ENCODE measurements at places on chromosomes 1 and 21.

DNA sequence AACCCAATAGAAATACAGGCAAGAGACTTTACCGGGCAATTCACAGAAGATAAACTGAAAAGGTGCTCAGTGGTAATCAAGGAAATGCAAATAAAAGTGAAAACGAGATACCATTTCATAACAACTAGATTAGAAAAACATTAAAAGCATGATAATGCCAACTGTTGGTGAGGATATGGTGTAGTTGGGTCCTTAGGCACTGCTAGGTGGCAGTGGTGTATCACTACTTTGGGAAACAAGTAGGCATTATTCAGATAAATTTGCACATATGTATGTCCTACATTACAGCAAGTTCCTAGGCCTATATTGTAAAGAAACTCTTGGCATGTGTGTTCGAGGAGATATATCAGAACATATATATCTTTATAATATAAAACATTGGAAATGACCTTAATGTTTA is 31.0 kb downstream of the AZIN2 start:
- DNase-seq = no peak

DNA sequence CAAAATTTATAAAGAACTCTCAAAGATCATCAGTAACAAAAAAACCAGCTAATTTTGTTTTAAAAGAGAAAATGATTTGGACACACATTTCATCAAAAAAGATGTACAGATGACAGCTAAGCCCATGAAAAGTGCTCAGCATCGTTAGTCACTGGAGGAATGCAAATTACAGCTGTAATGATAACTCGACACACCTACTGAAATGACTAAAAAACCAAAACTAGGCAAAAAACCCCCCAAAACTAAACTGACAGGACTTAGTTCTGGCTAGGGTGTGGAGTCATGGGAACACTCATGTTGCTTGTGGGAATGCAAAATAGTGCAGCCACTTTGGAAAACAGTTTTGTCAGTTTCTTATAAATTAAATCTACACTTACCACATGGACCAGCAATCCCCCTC is 59.5 kb downstream of the CNIH3 start:
- DNase-seq = no peak

DNA sequence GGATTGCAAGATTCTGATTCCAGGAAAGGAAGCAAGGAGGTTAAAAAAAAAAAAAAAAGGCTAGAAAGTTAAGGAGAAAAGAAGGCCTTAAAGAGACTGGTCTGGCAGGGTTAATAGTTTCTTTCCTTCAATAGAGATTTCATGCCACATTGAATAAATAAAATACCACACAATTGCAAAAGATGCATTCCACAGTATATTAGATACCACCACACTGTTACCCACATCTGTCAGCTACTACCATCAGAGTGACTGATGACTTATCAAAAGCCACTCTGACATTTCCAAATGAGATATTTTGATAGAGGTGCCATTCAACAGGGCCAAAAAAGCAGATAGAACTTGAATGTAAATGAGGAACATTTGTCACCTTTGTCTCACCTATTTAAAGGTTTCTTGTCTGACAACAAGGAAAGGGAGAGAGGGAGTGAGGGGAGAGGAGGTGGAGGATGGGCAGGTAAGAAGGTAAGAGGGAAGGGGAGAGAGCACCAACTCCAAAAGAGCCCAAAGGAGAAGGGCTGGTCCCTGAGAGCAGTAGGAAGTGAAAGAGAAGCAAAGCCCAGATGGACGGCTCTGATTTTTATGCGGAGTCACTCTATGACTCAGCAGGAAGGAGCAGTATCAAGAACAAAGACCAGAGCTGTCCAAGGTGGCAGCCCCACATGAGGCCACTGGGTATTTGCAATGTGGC is 38.3 kb downstream of the LRRN2 start:
- no peak for DNase-seq

DNA sequence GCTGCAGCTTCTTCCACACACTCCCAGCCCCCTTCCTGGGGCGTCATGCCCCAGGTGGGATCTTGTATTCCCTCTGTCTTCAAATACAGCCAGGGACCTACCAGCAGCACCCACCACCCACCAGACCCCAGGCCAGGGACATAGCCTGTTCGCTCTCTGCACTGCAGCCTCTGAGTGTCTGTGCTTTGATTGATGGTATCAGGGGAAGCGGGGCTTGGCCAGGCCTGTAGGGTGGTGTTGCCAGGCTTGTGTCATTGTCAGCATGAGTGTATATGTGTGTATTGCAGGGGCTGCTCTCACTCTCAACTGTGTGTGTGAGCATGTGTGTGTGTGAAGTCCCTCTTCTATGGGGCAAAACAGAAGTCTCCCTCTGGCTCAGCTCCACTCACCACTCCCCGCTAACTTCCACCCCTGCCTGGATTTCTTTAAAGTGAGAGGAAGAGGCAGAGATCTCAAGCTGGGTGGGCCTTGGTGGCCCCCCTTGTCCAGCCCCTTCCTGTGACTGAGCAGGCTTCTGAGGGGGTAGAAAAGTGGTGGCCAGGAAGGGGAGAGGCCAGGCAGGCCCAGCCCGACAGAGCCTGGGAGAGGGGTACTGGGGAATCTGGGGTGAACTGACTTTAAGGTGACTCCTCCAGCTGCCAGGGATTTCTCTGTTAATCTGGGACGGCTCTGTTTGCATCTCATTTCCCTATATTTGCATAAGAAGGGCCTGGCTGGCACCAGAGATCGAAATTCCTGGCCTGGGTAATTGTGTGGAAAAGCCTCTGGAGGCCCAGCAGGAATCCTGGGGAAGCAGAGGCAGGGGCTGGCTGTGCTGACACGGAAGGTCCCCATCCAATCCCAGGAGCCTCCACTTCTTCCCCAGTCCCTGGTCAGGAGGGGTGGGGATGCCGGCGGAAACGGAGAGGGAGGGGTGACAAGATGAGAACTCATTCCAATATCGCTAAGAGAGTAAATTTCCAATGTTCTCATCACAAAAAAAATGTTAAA is 18.6 kb upstream of the ADGRB2 start:
- no peak for DNase-seq

- DNase-seq = no peak
Measured at GRCh38 chr1:213982289-213982671, 5.5 kb upstream of the PROX1 start.

- no peak for DNase-seq
Measured at GRCh38 chr1:94807742-94808491, 12.2 kb upstream of the SLC44A3 start.

GRCh38 chr1:89980605-89981004 is 14.3 kb upstream of the ZNF326 start:
- no peak for DNase-seq

DNA sequence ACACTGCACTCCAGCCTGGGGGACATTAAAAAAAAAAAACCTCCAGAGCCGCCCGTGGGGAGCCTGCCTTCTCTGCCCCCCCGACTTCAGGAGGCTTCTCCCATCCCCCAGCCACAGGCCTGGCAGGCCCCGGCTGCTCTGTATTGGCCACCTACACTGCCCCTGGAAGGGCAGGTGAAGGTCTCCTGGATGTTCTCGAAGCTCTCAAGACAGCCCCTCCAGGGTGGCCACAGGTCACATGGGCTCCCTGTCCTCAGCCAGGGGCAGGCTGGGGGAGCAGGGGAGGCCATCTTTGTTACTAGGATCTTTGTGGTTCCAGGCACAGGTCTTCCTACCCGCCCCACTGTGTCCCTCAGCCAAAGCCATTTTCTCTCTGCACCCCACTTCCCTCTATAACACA is 32.8 kb downstream of the PADI6 start:
- DNase-seq = no peak

All from stimulated activated CD8-positive, alpha-beta memory T cell treated with anti-CD3 and anti-CD28 coated beads, Interleukin-4, amount 100 ng/mL, for 4 hours (primary cell).